ENCODE measurements at places on chromosomes 1 and 21.

DNA sequence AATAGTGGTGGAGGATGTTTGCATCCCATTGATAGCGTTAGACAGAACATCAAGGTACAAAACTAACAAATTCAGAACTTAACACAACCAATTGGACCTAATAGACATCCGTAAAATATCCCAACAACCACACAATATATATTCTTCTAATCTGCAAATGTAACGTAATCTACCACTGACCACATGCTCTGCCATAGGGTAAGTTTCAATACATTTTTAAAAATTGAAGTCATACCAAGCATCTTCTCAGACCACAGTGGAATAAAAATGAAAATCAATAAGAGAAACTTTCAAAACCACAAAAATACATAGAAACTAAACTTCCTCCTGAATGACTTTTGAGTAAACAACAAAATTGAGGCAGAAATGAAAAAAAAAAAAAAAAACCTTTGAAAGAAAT, 1087.5 kb downstream of the KCNT2 start:
- DNase-seq = no peak

DNA sequence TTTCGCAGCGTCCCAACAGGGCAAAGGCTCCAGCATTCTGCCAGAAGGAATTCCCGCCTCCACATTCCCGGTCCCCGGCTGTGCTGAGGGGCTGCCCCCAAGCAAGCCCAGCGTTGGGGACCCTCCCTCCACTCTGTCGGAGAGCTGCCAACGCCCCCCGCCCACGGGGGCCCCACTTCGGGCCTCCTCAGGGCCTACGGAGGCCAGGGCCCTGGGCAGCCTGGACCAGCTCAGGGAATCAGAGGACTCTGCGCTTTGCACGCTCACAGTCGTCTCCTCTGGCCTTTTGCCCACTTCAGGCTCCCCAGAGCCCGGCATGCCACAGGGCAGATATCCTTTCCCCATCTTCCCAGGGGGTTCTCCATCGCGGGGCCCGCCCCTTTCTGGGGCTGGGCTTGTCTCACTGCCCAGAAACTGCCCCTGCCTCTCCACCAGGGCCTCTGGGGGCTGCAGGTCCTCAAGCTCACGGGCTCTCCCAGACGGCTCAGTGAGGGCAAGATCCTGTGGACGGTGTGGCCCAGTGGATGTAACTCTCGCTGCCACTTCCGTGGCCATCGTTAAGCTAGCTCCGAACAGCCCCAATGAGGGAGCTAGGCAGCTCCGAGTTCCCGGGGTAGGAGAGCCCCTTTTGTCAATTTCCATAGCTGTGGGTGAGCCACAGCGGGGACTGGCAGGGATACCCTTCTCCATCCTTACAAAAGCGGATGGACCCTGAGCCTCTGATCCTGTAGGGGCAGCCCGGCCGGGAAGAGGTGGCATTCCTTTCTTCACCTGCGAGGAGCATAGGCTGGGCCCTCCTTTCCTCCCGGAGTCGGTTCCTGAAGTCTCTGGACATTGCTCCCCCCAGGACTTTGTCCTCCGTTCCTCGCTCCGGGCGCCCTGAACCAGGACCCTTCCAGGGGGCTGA, 2.8 kb downstream of the ITPKB start:
- DNase-seq = no peak

GRCh38 chr1:115327270-115327669, 10.8 kb downstream of the NGF start:
- no peak for DNase-seq

DNA sequence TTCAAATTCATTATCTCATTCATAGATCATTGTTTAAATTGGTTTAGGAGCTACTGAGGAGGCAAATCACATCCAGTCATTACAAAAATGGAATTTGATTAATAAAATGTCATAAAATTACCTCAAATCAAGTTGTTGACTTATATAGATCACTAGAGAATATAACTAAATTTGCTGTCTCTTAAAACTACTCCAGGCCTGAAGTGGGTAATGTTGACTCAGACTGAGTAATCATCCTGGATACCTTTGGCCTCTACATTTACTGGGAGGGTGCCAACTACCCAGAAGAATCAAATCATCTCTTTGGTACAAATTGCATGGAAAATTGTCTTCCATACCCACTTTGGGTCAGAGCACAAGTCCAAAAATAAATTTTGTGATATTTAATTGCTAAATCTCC, 191.2 kb upstream of the GREM2 start:
- no peak for DNase-seq

DNA sequence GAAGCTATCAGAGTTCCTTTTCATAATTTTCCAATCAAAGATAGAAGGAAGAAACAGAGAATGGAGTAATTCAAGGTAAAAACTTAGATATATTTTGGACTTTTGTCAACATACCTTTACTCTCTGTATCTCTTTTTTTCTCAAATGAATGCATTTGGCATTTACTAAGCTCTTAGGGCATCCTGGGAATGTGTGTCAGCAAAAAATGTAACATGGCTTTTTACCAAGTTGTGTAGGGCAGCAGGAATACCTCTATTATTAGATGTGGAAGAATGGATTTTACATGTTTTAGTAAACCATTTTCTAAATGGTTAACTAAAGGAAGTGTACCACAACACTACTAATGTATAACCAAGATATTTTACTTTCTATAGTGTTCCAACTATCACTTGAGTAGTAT, 4.2 kb upstream of the COL11A1 start:
- no peak for DNase-seq

- no peak for DNase-seq
Observed at GRCh38 chr21:34589511-34590282, 25.2 kb downstream of the RCAN1 start.

GRCh38 chr1:198686069-198686728, 47.4 kb downstream of the PTPRC start:
- peak; percentile 59 for DNase-seq

DNA sequence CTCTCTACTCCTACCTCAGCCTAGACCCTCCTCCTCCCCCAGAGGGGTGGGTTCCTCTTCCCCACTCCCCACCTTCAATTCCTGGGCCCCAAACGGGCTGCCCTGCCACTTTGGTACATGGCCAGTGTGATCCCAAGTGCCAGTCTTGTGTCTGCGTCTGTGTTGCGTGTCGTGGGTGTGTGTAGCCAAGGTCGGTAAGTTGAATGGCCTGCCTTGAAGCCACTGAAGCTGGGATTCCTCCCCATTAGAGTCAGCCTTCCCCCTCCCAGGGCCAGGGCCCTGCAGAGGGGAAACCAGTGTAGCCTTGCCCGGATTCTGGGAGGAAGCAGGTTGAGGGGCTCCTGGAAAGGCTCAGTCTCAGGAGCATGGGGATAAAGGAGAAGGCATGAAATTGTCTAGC, 21.6 kb upstream of the VPS13D start:
- DNase-seq = no peak

DNA sequence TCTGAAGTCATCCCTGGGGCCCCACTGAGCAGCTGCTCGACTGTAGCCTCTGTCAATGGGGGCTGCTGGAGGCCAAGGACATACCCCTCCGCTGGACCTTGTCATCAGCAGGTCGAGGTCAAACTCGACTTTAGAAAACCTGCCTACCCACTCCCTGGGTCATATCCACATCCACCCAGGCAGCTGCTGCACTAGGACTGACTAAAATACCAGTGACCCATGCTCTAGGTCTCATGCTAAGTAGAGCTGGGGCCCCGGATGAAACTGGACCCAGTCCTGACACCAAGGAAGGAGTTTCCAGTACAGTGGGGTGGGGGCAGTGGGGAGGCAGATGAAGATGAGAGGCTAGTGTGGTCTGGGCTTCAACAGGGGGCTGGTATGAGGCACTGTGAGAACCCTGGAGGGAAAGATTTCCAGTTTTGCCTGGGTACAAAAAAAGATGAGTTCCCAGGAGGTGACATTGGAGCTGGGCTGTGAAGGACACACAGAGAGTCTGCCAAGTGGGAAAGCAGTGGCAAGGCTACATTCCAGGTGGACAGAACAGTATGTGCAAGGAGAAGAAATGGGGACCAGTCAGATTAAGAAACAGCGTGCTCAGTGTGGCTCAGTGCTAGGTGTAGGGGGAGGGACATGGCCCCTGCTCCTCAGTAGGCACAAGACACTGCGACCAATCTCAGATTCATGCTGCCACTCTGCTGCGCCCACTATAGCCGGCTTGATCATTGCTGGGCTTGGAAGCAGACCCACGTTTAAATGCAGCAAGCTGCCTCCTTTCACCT, 12.4 kb downstream of the SLC2A1 start:
- no peak for DNase-seq

DNA sequence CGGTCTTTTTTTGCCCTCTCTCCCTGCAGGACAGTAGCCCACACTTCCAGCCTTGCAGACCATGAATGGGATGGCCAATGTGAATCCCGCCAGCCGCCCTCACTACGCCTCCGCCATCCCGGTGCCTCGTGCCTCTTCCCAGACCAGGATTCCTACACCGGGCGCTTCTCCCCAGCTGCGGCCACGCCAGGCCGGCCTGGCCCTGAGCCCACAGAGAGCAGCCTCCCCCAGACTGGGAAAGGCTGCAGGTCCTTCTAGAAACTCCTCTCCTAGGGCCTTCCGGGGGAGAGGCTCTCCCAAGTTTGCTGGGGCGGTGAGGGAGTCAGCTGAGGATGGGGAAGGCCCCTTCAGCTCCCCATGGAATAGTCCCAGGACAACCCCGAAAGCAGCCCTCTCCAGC, 83.9 kb downstream of the NAV1 start:
- DNase-seq = no peak

GRCh38 chr1:98389809-98390208, 271.7 kb upstream of the SNX7 start:
- no peak for DNase-seq

DNA sequence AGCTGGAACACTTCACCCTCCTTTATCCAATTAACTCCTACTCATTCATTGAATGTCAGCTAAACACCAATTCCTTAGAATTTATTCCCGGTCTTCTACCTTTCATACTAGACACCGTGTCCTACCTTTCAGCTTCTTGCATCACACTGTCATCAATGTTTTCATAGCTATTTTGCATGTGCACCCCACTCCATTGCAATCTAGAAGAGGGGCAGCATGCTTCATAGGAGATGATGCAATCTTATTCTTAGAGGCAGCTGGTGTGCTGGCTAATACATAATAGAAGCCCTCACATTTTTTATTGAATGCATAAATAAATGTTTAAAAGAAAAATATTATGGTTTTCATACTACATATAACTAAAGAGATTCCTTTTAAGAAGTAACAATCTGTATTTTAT, 123.6 kb downstream of the DSCAM start:
- DNase-seq = no peak

GRCh38 chr1:54325284-54325683, 80.9 kb downstream of the SSBP3 start:
- no peak for DNase-seq

DNA sequence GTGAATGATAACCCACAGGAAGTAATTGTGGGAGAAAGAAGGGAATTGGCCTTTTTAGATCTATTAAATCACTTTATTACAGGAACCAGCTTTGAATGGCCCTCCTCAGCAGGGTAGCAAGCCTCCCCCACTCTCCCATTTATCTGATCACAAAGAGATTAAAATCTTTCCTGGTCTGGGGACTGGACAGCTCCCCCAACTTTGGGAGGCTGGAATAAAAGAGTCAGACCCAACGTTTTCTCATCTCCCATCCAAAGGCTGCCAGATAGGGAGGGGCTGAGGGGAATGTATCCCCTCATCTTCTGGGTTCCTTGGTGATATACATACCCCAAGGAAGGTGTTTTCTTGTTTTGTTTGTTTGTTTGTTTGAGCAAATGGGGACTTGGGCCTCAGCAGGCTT, 2.4 kb downstream of the LIN28A start:
- DNase-seq = no peak

DNA sequence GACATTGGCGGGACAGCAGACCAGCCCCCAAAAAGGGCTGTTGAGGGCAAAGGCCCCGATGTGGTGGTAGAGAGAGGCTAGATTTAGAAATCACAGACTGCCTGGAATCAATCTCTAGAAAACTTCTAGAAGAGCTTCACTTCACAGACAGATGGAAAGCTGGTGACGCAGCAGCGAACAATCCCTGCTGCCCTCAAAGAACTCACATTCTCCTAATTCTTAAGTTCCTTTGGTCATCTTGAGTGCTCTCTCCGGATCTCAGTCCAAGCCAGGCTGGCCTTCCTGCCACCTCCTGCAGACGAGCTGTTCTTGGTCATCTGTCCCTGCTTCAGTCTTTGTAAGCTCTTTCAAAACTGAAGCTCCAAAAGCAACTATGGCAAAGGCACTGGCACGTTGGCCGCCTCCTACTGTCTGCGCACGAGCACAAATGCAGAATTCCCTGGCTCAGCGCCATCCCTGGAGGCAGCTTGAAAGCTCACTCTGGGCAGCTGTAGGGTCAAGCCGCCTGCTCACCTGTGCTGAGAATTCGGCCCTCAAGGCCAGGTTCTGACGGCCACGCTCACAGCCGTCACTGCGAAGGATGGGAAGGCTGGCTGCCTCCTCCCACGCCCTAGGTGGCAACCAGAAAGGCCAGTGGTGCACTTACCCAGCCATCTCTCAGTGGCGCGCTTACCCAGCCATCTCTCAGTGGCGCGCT, 110.6 kb downstream of the NPHP4 start:
- DNase-seq = no peak

GRCh38 chr1:115280064-115280463, 58.0 kb downstream of the NGF start:
- DNase-seq = no peak

- no peak for DNase-seq
Observed at GRCh38 chr1:30024411-30025195, 698.8 kb downstream of the MATN1 start.

DNA sequence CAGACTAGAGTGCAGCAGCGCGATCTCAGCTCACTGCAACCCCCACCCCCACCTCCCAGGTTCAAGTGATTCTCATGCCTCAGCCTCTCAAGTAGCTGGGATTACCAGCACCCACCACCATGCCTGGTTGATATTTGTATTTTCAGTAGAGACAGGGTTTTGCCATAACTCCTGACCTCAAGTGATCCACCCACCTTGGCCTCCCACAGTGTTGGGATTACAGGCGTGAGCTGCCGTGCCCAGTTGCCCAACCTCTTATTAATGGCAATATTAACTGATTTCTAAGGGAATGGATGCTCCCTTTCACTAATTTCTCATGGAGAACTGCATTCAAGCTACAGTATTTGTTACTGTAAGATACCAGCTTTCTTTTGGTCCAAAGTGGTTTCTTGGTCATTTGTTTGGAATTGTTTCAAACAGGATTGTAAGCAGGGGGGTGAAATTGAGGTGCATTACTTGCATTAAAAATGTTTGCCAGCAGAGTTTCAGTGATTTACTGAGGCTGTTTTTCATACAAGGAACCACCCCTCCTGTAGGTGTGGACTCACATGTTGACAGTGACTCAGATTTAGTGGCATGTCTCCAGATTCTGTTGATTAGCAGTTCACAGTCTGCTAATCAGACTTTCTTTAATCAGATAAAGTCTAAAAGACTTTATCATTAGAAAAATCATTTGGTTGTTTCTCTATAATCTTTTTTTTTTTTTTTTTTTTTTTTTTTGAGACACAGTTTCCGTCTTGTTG, 3.9 kb upstream of the TGFBR3 start:
- peak; percentile 23 for DNase-seq

DNA sequence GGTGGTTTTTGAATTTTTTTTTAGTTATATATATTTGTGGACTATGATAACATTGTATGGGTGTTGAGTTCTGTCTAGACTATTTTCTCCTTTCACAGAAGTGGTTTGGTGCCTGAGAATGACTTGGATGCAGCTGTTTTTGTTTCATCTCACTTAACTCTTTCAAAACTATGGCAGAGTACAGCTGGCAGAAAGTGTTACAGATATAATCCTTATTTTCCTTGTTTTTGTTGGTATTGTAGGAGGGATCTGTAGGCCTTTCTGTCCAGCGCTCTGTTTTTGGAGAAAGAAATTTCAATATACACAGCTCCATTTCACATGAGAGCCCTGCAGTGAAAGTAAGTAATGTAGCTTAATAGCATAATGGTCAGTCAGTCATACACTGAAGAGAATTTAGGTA, 13.1 kb downstream of the CDC7 start:
- no peak for DNase-seq

Measured in common myeloid progenitor, CD34-positive (primary cell).